Caco-2 (cell line): ENCODE measurements at places on chromosomes 1 and 21.

DNA sequence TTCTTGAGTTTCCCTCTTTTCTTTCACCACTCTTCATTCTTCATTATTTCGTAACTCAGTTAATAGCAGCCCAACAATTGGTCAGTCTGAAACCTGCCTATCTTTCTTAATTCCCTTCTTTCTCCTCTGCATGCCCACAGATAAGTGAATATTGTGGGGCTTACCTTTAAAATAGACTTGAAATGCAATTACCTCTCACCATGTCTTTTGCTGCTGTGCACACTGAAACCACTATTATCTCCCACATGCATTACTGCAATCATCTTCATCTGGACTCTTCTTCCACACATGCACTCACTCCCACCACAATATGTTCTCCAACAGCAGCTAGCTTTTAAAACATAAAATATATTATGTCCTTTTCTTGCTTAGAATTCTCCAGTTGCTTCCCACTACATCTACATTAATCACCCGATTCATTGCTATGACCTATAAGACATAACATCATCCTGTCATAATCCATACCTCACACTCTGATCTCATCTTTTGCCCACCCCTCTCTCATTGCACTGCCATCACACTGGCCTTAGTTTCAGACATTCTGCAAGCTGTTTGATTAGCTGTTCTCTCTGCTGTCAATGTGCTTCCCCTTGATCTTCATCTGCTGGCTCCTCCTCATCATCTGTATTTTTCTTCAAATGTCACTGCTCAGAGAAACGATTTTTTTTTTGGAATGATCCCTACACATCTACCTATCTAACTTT is 304.8 kb downstream of the PTPRC start:
- H3K27ac ChIP-seq: no peak overlapping the region
- H3K4me1 ChIP-seq: peaks cover 20% of the 10 kb centered on the region
- DNase-seq: no peak

DNA sequence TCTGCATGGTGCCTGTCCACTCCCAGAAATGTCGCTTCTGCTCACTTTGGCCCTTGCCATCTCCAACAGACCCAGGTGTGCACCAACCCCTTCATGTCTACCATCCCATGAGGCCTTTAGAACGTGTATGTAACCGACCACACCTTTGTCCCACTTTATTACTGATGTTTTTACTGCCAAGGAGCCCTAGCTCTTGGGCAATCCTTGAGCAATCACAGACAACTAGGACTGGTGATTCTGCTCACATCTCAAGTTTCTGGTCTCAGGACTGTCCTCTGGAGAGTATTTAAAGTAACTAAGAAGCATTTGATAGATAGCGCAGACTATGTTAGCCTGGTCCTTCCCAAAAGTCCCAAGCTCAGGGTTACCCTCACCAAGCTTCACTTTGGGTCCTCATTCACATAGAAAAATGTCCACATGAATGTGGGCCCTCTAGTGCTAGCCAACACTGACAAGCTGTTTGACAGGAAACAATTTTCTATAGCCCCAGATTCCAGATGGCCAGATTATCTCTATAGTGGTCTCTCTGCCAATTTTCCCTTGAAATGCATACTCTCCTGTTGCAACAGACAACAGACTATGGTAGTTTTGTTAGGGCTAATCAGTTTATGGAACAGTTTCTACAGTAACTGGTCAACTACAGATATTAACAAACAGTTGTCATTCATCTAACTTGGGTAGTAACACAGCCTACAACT is 6.9 kb upstream of the TMEM81 start:
- H3K27me3 ChIP-seq: no peaks in the 10 kb centered on the region
- DNase-seq: no peak
- no peaks in the 10 kb centered on the region for H3K4me1 ChIP-seq
- H3K27ac ChIP-seq: no peak overlapping the region

- H3K27me3 ChIP-seq: no peaks in the 10 kb centered on the region
- DNase-seq: peak; percentile 50
- no peaks in the 10 kb centered on the region for H3K4me1 ChIP-seq
- no peak overlapping the region for H3K27ac ChIP-seq
Measured at GRCh38 chr1:177913762-177914540, 55.9 kb downstream of the SEC16B start.

DNA sequence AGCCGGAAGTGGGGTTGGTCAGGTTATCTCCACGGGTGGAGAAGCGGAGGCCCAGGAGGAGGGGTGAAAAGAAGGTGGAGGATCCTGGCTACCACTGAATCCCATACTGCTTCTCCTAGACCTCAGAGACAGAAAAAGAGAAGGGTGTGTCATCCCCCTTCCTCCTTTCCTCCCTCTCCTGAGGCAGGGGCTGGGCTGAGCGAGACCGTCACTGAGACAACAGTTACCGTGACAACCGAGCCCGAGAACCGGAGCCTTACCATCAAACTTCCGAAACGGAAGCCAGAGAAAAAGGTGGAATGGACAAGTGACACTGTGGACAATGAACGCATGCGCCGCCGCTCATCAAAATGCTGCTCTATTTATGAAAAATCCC is 42.1 kb upstream of the NBPF3 start:
- no peak overlapping the region for H3K27ac ChIP-seq
- DNase-seq: no peak
- no peaks in the 10 kb centered on the region for H3K27me3 ChIP-seq
- H3K4me1 ChIP-seq: peaks cover 11% of the 10 kb centered on the region; the same call in 1 of the 2 replicates

GRCh38 chr1:61238359-61238665 is 156.0 kb downstream of the NFIA start:
- no peaks in the 10 kb centered on the region for H3K27me3 ChIP-seq
- H3K4me1 ChIP-seq: no peaks in the 10 kb centered on the region
- H3K4me3 ChIP-seq: no peak overlapping the region

DNA sequence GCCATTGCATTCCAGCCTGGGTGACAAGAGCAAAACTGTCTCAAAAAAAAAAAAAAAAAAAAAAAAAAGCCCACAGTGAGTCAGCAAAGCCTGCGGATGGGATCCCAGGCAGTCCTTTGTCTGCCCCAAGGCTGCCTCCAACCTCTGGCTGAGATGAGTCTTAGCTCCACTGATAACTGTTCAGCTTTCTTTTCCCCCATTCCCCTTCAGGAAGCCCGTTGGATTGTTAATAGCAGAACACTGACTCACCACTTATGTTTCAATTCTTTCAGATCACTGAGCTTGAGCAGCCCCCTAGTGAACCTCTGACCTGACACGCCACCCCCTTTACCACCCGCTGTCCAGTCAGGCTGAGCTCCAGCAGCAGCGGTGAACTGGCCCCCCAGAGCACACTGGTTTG is 57.5 kb downstream of the ERG start:
- H3K4me1 ChIP-seq: no peaks in the 10 kb centered on the region
- no peak for DNase-seq
- no peaks in the 10 kb centered on the region for H3K27me3 ChIP-seq
- no peaks in the 10 kb centered on the region for H3K36me3 ChIP-seq
- no peak overlapping the region for H3K27ac ChIP-seq

- DNase-seq: no peak
- no peak overlapping the region for H3K4me3 ChIP-seq
- no peaks in the 10 kb centered on the region for H3K27me3 ChIP-seq
- no peaks in the 10 kb centered on the region for H3K36me3 ChIP-seq
- H3K27ac ChIP-seq: no peak overlapping the region
Measured at GRCh38 chr1:9881838-9882249, 28.2 kb downstream of the CTNNBIP1 start.

DNA sequence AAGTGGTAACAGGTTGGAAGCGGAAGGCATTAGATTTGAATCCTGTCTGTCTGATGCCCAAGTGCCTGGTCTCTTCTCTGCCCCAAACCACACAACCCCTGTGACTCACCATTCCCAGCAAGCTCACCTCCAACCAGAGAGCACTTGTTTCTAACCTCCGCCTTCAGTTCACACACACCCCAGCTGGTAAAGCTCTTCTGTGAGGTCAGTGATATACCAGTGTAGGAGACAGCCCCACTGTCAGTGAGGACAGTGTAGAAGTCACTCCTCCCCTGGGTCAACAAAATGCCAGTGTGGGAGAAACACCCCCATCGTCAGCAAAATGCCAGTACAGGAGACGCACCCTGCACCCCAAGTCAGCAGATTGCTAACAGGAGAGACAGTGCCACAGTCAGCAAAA is 2.6 kb downstream of the RIMS3 start:
- no peaks in the 10 kb centered on the region for H3K4me1 ChIP-seq
- DNase-seq: no peak
- no peaks in the 10 kb centered on the region for H3K27me3 ChIP-seq
- no peaks in the 10 kb centered on the region for H3K36me3 ChIP-seq
- H3K27ac ChIP-seq: no peak overlapping the region

GRCh38 chr21:38256599-38257302 is at the start of gene KCNJ15:
TSS of gene KCNJ15 (plus strand) at chr21:38256991. CDS start at chr21:38299262, 42,271 bp downstream.
- H3K27ac ChIP-seq: no peak within 1 kb of the TSS
- H3K36me3 ChIP-seq: no peaks in the 10 kb centered on the region
- H3K4me1 ChIP-seq: no peaks in the 10 kb centered on the region
- no peaks in the 10 kb centered on the region for H3K27me3 ChIP-seq

- peaks cover 36% of the 10 kb centered on the region for H3K4me1 ChIP-seq
- DNase-seq: peak; percentile 67
- no peaks in the 10 kb centered on the region for H3K27me3 ChIP-seq
- peak overlapping the region; percentile 98 for H3K27ac ChIP-seq
- H3K36me3 ChIP-seq: no peaks in the 10 kb centered on the region
Measured at GRCh38 chr1:52706941-52707926, 9.1 kb upstream of the COA7 start.

GRCh38 chr21:33299181-33299752 is 25.5 kb upstream of the IFNAR1 start:
- DNase-seq: no peak
- peak overlapping the region; percentile 58 for H3K27ac ChIP-seq
- H3K27me3 ChIP-seq: no peaks in the 10 kb centered on the region
- peaks cover 3% of the 10 kb centered on the region; the same call in 1 of the 2 replicates for H3K4me1 ChIP-seq

GRCh38 chr21:27426196-27426595 is 459.3 kb upstream of the ADAMTS5 start:
- H3K27ac ChIP-seq: no peak overlapping the region
- peaks cover 31% of the 10 kb centered on the region for H3K4me1 ChIP-seq
- H3K4me3 ChIP-seq: no peak overlapping the region
- no peaks in the 10 kb centered on the region for H3K36me3 ChIP-seq

DNA sequence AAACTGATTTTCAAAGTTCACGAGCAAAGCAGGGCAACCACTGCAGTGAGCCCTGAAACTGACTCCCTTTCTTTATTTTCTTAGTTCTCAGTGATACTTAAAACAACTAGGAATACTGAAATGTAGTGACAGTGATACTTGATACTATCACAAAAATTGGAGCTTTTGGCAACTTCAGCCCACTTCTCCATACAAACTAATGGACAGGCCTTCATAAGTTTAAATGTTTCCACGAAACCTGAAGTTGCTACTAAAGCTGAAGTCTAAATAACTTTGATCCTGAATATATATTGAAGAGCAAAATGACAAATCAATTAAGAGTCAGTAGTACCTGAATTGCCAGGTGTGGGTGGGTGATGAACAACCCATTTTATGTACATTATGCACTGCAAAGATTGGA is 10.0 kb downstream of the NR5A2 start:
- no peaks in the 10 kb centered on the region for H3K36me3 ChIP-seq
- no peaks in the 10 kb centered on the region for H3K27me3 ChIP-seq
- no peak overlapping the region for H3K27ac ChIP-seq
- H3K4me1 ChIP-seq: 0 out of 2 replicates have a peak, but pooled peaks cover 4% of the 10 kb centered on the region
- H3K4me3 ChIP-seq: no peak overlapping the region
